Lung (tissue), 17 donors: ENCODE measurements at places on chromosomes 6 and 20. TPM values are rescaled to one million over a fixed set of nuclear protein-coding genes. Genes with fewer than 3 reads are reported as not detected.

ZBTB2 gene
- 9.1 TPM for polyA plus RNA-seq

SCRT2 gene
- polyA plus RNA-seq: not detected

OPRL1 gene
- polyA plus RNA-seq: 0.45 TPM

LINC00237 gene
- 0.03 TPM for polyA plus RNA-seq

SPO11 gene
- polyA plus RNA-seq: not detected
